ENCODE measurements at places on chromosomes 4 and X. TPM values are rescaled to one million over a fixed set of nuclear protein-coding genes. Genes with fewer than 3 reads are reported as not detected.

TLR2 gene
- 13.8 TPM for total RNA-seq

IDUA gene
- 5.8 TPM for total RNA-seq

GAGE1 gene
- total RNA-seq, result not detected

HTR2C gene
- total RNA-seq, result not detected

COL25A1 gene
- 0.65 TPM for total RNA-seq

VCX3A gene
- total RNA-seq, result not detected

GPR34 gene
- not detected for total RNA-seq

IL13RA2 gene
- total RNA-seq, result 2.3 TPM

RAB40A gene
- 0.07 TPM for total RNA-seq

VCX3B gene
- total RNA-seq, result not detected

DRD5 gene
- total RNA-seq, result not detected

GDPD2 gene
- total RNA-seq, result not detected

BEX5 gene
- 1.0 TPM for total RNA-seq

GRK4 gene
- 1.3 TPM for total RNA-seq

F8A2 gene
- not detected for total RNA-seq

RTL5 gene
- total RNA-seq, result 0.94 TPM

CABS1 gene
- not detected for total RNA-seq

VCX gene
- not detected for total RNA-seq

MAP9 gene
- 7.5 TPM for total RNA-seq

DNA sequence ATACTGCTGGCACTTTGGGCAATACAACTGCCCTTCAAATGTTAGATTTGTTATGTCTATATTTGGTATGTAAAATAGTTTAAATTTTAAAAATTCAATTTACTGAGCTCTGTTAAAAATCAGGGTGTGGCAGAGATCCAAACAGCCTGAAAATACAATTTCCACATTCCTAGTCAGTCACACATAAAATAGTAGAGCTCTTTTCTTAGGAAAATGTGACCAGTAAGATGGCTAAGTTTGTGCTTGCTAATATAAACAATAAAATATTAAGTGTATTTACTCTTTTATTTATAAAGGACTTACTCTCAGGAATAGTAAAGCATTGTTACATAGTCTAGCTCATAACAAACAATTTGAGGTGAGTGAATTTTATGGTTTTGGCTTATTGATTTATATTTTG, 200.2 kb downstream of the DKK2 start:
- no peak for DNase-seq

GRCh38 chr4:81549984-81550383, 78.3 kb upstream of the RASGEF1B start:
- DNase-seq, result no peak

DNA sequence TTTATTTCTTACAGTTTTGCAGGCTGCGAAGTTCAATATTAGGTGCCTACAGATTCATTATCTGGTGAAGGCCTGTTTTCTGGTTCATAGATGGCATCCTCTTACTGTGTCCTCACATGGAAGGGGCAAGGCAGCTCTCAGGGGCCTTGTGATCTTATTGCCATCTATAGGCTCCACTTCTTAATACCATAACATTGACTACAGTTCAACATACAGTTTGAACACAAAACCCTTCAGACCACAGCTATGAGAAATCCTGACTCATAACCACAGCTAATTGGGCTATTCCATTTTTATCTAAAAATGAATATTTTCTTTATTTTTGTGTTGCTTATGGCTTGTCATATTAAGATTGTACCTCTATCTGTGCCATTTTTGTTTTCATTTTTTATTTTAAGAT, 72.3 kb downstream of the STAG2 start:
- DNase-seq, result no peak

DNA sequence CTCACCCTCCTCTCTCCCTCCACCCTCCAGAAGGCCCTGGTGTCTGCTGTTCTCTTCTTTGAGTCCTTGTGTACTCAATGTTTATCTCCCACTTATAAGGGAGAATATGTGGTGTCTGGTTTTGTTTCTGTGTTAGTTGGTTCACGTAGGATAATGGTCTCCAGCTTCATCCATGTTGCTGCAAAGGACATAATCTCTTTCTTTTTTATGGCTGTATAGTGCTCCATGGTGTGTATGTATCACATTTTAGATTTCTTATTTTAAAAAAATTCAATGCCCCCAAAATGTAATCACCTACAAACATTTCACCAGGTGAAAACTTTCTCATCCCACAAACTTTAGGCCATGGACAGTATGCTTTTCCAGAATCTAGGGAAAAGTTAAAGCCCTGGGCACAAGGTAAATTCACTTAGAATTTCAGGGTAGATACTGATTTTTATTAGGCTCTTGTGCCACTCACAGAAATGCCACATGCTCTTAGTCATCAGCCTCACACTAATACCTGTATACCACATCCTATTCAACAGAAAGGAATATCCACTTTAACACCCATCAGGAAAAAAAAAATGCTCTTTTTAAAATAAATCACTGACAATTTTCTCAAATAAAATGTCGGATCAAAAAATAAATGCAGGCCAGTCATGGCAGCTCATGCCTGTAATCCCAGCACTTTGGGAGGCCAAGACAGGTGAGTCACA, 104.8 kb upstream of the ENPP6 start:
- DNase-seq, result no peak

DNA sequence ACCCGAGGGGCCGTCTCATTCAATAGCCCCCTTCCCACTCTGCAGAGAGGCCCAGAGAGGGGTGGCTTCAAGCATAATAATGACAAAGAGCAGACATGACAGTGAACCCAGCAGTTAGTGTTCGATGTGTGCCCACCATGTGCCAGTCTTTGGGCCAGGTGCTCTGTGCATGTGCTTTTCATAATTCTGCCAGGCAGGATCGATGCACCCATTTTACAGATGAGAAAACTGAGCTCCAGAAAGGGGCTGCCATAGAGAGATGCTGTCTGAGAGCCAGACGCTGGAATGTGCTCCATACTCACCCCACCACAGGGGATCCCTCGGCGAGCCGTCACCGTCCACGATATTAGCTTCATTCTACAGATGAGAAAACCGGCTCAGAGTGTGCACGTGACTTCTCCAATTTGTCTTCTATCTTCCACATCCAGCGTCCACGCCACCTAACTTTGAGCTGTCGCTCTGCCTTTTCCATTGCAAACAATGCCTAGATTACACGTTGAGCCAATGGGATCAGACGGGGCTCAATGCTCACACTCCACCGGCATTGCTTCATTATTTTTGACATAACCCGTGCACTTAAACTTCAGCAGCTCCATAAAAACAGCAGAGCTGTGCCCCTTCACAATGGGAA, 8.2 kb downstream of the ADRA2C start:
- no peak for DNase-seq

GRCh38 chrX:46407753-46408130, 137.5 kb downstream of the ZNF674 start:
- no peak for DNase-seq

GRCh38 chr4:1419708-1420107, 13.5 kb upstream of the NKX1-1 start:
- DNase-seq, result no peak

GRCh38 chrX:133307637-133308498, 89.7 kb upstream of the TFDP3 start:
- no peak for DNase-seq

GRCh38 chrX:9785254-9785943, 830 bp upstream of the SHROOM2 start:
- DNase-seq, result no peak

GRCh38 chrX:70009970-70010369, 39.8 kb downstream of the AWAT2 start:
- DNase-seq, result no peak

- DNase-seq, result no peak
These were observed 84.6 kb downstream of the GPR143 start for GRCh38 chrX:9681011-9681410.

DNA sequence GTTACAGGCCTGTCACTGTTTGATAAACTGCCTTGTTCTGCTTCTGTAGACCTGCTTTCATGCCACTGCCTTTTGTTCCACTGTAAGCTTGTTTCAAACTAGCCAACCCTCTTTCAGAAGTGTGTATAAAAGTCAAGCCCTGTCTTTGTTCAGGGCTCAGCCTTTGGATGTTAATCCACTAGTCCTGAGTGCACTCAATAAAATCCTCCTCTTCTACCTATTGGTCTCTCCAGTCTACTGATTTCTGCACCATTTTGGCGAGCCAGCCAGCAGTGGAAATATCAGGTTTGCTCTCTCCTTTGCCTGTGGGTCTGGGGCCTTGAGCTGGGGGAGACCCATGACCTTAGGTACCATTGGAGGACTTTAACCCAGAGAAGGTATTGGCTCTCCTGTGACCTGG, 901.6 kb upstream of the NDST4 start:
- no peak for DNase-seq

GRCh38 chrX:24465532-24465865, 413 bp downstream of the PDK3 start:
- no peak for DNase-seq

DNA sequence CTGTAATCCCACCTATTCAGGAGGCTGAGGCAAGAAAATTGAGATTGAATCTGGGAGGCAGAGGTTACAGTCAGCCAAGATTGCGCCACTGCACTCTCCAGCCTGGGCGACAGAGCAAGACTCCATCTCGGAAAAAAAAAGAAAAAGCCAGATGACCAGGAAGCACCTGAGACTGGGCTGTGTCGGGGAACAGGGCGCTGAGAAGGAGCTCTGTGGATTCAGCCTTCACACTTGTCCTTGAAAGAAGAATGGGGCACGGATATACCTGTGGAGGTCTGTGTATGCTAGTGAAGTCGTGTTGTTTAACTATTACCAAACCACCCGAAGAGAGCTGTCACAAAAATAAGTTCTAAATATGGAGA, 39.3 kb upstream of the TADA2B start:
- no peak for DNase-seq

DNA sequence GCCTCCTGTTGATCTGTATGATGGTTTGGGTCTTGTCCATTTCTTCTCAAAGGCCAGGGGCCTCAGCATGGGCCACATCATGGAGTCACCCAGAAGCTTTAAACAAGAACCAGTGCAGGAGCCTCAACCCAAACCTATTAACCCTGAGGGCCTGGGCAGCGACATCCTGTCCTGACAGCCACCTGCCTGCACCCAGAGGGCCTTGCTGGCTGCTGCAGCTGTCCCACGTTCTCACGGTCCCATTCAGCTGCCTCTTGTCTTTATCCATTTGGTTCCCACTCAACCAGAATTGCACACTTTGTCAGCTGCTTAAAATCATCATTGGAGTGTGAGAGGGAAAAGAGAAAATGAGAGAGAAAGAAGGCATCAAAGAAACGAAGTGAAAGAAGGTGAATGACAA, 21.6 kb downstream of the C4orf50 start:
- no peak for DNase-seq

DNA sequence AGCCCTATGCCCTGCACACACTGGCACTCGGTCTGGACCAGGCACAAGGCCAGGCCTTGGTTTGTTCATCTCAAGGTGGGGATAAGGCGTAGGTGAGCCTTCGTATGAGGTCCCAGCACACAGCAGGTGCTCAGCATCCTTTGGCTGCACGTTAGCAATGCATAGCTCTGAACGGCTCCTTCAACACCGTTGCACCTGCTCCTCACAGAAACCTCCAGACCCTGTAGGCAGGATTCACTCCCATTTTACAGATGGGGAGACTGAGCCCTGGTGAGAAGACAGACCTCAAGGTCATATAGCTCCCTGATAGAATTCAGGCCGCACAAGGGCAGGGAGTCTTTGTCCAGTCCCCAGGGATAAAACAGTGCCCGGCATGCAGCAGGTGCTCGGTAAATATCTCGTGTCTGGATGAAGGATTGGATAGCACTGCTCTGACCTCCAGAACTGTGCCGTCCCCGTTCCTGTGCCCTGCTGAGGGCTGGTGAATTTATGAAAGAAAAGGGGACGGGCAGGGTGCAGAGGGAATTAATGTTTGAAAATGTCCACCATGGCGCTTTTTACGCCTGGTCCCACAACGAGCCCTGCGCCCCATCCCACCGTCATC, 2.4 kb downstream of the PPP2R2C start:
- DNase-seq, result no peak

DNA sequence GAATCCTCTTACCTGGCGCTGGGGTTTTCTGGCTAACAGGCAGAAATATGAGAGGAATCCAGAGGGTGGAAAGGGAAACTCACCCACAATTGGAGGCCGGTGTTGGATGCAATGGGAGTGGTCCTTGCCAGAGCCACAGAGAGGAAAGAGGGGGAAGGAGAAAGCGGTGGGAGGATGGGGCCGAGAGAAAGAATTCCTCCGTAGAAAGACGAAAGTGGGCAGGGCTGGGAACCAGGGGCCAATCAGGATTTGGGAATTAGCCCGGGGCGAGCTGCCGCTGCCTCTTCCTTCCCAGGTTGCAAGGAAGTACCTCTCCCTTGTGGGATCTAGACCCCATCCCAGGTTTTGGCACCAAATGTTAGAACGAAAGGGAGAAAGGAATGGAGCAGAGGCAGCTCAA, 83.1 kb upstream of the SPIN4 start:
- DNase-seq, result no peak

GRCh38 chrX:109889289-109890006, 113.5 kb upstream of the TMEM164 start:
- DNase-seq, result no peak

DNA sequence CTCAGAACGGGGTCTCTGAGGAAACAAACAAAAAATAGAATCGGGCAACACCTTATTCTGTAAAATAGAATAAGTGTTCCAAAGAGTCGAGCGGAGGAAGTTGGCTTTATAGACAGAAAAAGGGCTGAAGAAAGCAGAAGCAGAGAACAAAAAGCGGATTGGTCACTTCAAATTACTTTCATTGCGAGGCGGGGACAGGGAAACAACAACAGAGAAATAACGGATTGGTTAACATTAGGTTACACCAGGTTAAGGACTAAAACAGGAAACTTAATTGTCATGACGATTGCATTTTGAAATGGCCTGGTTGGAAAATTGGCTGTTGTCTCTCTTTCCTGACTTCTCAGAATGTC, 433 bp upstream of the COQ2 start:
- peak; percentile 41 for DNase-seq

- peak; percentile 58 for DNase-seq
These were observed 13.1 kb downstream of the GASK1B start for GRCh38 chr4:158159718-158160094.

DNA sequence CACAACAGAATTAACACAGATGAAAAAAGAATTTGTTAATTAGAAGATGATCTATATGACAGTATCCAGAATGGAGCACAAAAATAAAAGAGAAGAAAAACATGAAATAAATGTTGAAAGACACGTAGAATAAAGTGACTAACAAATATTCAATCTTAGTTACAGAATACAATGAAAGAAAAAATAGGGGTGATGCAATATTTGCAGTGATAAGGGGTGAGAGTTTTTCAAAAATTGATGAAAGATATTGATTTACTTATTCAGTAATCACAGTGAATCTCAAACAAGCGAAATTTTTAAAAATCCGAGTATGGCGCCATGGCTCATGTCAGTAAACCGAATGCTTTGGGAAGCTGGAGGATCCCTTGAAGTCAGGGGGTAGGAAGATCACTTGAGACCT, 20.2 kb upstream of the RAB28 start:
- DNase-seq, result no peak

GRCh38 chrX:18119856-18120255, 100.8 kb downstream of the BEND2 start:
- no peak for DNase-seq

- DNase-seq, result no peak
These were observed 45.9 kb downstream of the ABLIM2 start for GRCh38 chr4:8112672-8113071.

- DNase-seq, result no peak
These were observed 163.8 kb upstream of the PGRMC2 start for GRCh38 chr4:128451270-128451905.
